ENCODE measurements at places on chromosomes 2 and 18.

DNA sequence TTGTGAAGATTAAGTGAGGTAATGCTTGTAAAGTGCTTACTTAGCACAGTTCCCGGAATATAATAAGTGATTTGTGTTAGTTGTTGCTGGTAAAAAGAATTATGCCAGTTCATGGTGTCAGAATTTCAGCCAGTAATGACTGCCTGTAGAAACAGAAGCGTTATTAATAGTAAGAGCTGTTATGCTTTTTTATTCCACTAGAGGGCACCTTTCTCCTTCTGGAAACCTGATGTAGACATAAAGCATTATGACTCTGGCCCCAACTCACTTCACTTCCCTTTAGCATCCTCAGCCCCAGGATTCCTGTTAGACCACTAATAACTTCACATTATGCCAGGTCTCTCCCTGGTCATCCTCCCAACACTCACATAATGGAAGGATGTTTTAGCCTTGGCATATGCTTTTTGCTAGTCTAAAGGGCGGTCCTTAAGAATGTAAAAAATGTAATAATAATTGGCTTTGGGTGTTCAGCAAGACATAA lies 34.9 kb downstream of the C18orf54 start:
- no peaks in the 10 kb centered on the region for H3K27me3 ChIP-seq
- DNase-seq: no peak
- H3K27ac ChIP-seq: no peak overlapping the region
- H3K4me1 ChIP-seq: no peaks in the 10 kb centered on the region

DNA sequence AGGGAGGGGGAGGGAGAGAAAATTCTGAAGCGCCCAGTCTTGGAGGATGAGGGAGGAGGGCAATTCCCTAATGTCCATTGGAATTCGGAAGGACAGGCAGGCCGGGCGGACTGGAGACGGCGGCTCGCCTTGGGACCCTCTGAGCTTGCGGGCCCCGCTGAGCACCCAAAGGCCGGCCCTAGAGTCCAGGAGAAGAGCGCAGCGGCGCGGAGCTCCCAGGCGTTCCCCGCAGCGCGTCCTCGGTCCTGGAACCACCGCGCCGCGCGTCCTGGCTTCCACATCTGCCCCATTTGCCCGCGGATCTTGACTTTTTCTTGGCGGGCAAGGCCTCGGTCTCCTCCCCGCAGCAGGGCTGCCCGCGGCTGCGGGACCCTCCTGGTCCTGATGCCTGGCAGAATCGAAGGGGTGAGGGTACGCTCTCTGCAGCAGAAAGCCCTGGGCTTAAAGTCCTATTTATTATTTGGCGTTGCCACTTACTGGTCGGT lies 675 bp upstream of the MLPH start:
- peak; percentile 56 for DNase-seq
- no peak overlapping the region for H3K4me3 ChIP-seq
- H3K27me3 ChIP-seq: peaks cover 24% of the 10 kb centered on the region
- H3K36me3 ChIP-seq: no peaks in the 10 kb centered on the region

DNA sequence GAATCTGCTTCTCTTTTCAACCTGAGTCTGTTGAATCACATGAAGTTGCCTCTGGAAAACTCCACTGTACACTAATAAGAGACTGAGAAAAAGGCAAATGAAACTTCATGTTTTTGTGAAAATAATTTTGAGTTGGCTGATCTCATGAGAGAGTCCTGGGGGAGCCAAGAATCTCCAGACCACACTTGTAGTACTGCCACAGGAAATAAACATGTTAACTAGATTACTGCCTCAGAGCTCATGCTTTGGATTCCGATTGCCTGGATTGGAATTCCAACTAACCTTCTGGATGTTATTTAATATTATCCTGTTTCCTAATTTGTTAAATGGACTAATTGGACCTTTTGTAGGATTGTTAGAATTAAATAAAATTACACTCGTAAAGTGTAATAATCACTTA lies 25.2 kb downstream of the NUP35 start:
- no peaks in the 10 kb centered on the region for H3K27me3 ChIP-seq
- DNase-seq: no peak
- H3K27ac ChIP-seq: no peak overlapping the region
- H3K36me3 ChIP-seq: peaks cover 9% of the 10 kb centered on the region
- no peak overlapping the region for H3K4me3 ChIP-seq

DNA sequence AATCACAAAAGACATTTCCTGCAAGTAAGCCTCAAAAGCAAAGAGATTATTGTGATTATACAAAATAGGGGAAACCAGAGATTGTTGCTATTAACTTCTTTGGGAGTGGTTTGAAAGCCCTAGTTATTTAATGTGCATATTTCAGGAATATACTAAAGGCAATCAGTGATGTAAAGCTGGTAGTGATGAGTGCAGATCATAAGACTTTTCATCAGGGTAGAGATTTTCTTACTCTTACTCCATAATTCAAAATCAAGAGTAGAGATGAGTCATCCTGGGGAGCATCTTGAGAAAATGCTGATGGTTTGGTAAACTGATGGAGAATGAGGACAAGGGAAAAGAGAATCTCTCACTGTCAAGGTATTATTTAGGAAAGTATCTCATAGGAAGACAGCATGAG lies 309.5 kb downstream of the FBXO15 start:
- DNase-seq: no peak
- no peak overlapping the region for H3K27ac ChIP-seq
- no peaks in the 10 kb centered on the region for H3K4me1 ChIP-seq
- H3K4me3 ChIP-seq: no peak overlapping the region
- H3K36me3 ChIP-seq: no peaks in the 10 kb centered on the region

DNA sequence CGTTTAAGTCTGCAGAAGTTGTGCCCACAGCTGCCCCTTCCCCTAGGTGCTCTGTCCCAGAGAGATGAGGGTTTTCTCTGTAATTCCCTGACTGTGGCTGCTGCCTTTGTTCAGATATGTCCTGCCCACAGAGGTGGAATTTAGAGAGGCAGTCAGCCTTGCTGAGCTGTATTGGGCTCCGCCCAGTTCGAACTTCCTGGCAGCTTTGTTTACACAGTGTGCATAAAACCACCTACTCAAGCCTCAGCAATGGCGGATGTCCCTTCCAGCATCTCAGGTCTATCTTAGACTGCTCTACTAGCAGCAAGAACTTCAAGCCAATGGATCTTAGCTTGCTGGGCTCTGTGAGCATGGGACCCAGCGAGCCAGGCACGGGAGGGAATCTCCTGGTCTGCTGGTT lies 48.1 kb downstream of the LHCGR start:
- H3K36me3 ChIP-seq: no peaks in the 10 kb centered on the region
- DNase-seq: no peak
- no peaks in the 10 kb centered on the region for H3K4me1 ChIP-seq
- no peak overlapping the region for H3K27ac ChIP-seq
- no peak overlapping the region for H3K4me3 ChIP-seq

GRCh38 chr18:2169656-2170055 lies 401.6 kb downstream of the METTL4 start:
- no peaks in the 10 kb centered on the region for H3K36me3 ChIP-seq
- H3K27me3 ChIP-seq: no peaks in the 10 kb centered on the region
- H3K4me3 ChIP-seq: no peak overlapping the region
- no peak for DNase-seq
- H3K27ac ChIP-seq: no peak overlapping the region

All from spleen (tissue), 13 donors.